ENCODE measurements at places on chromosomes 5 and 9.

GRCh38 chr9:97695995-97696802, 941 bp downstream of the XPA start:
- DNase-seq, result no peak

DNA sequence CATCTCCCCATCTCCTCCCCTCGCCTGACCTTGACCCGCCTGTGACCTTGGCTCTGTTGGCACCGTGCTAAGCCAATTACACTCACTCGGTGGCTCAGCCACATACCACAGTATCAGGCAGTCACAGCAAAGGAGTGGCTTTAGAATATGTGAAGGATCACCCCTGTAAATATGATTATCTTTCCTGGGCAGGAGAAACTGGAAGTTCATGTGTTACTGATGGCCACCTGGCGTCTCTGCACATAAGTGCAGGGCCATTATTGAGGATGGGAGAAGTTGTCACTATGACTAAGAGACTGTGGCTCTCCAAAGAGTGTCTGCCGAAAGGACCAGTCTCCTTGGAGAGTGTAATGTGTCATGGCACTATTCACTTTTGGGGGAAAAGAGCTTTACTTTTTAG, 116.9 kb upstream of the S1PR3 start:
- DNase-seq, result peak; percentile 1

DNA sequence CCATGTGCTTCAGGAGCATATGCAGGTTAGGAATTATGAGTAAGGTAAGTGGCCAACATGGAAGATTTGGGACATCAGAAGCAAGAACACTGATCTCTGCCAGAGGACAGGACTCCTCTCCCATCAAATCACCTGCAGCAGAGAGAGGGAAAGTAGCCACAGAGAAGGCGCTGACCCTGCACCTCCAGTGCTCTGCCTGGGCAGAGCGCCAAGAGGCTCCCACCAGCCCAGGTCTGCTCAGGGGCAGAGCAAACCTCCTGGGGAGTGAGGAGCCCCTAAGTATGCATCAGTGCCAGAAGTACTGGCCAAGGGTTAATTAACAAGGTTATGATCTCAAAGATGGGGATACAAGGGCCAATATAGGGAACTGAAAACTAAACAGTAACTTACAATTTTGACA, 545.3 kb upstream of the TRPC7 start:
- DNase-seq, result no peak

- no peak for DNase-seq
Observed at GRCh38 chr9:18588002-18588401, 114.0 kb downstream of the ADAMTSL1 start.

GRCh38 chr9:27638716-27639115, 65.4 kb upstream of the C9orf72 start:
- DNase-seq, result no peak

Measured in common myeloid progenitor, CD34-positive (primary cell).